Activated CD4-positive, alpha-beta T cell treated with anti-CD3 and anti-CD28 coated beads, Interleukin-2, amount 50 U/mL, for 16 hours (primary cell): ENCODE measurements at places on chromosomes 1 and 21.

- no peak for DNase-seq
These were observed 115.3 kb downstream of the CYYR1 start for GRCh38 chr21:26457817-26458216.

DNA sequence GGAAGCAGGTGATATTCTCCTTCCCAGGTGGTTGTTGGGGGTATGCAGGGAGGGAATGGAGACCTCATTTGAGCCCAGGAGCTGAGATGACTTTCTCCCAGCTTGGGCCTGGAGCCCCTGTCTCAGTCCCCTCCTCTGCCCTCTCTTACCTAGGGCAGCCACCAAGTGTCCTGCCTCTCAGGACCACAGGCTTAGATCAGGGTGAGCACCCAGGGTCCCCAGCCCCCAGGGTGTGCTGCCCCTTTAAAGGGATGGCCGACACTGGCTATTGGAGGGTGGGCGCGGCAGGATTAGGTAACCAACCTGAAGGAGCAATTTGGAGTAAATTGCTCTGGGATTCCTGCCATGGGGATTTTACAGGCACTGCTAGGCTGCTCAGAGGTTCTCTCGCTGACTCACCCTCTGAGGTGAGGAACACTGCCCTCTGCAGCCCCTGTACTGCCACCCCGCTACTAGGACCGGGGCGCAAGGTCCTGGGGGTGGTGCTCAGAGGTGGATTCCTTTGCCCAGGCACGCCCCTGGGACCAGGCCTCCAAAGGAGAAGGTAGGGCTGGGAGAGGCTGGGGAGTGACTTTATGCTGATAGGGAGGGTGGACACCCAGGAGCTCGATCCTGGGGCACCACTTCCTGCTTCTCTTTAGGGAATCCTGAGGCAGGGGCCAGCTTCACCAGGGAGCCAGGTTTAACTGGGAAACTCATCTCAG lies 1.5 kb downstream of the RPS6KA1 start:
- no peak for DNase-seq

DNA sequence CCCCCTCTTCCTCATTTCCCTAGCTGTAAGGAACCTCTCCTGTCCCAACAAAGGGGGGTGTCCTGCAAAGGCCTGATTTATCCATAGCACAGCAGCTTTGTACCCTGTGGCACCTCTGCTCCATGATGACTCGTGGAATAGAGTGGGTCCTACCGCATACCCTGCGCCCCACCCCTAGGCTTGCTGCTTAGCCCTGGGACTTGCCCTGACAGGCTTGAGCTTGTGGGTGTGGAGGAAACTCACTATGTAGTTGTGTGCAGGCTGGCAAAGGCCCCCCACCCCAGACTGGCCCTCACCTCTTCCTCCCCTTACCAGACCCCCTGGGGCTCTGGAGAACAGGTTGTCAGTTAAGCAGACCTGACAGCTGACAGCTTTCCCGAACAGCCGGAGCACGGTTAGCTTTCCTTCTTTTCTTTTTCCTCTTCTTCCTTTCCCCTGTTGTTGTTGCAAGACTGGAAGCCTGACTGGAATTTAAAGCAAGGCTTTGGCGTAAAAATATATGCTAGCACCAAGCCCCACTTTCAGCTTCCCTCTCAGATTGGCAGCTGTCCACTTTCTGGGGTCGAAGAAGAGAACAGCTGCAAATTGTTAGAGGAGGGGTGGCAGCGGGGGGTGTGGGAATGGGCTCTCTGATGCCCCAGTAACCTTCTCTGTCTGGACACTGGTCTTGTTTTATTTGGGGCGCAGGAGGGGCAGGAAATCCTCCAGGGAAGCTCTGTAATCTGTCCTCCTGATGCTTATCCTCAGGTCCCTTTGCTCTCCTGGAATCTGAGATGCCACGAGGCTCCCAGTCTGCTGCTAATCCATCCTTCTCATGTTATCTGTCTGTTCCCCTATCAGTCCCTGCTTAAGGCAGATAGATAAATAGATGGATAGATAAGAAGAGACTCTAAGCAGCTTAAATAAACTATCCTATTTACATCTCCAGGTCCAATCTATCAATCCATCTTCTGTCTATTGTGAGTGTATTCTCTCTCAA lies 134.6 kb downstream of the BRINP2 start:
- DNase-seq: no peak

- DNase-seq: no peak
These were observed 397.0 kb upstream of the ADAMTS5 start for GRCh38 chr21:27363719-27364477.

DNA sequence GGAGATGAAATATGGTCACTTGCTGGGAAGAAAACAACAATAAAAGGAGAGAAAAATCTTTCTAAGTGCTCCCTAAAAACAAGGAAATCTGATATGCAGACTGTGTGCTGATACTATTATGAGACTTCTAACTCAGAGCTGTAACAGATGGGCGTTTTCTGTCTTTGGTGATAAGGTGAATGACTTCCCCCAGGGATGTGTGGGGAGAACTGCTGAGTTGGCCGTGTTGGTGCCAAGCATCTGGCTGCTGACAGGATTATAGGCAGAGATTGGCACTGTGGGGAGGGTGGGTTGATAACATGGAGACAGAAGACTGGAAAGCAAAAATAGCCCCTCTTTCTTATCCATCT lies 438.5 kb upstream of the PLXNA2 start:
- DNase-seq: no peak

- DNase-seq: peak; percentile 48
These were observed 1.3 kb downstream of the USF1 start for GRCh38 chr1:161044535-161044907.

DNA sequence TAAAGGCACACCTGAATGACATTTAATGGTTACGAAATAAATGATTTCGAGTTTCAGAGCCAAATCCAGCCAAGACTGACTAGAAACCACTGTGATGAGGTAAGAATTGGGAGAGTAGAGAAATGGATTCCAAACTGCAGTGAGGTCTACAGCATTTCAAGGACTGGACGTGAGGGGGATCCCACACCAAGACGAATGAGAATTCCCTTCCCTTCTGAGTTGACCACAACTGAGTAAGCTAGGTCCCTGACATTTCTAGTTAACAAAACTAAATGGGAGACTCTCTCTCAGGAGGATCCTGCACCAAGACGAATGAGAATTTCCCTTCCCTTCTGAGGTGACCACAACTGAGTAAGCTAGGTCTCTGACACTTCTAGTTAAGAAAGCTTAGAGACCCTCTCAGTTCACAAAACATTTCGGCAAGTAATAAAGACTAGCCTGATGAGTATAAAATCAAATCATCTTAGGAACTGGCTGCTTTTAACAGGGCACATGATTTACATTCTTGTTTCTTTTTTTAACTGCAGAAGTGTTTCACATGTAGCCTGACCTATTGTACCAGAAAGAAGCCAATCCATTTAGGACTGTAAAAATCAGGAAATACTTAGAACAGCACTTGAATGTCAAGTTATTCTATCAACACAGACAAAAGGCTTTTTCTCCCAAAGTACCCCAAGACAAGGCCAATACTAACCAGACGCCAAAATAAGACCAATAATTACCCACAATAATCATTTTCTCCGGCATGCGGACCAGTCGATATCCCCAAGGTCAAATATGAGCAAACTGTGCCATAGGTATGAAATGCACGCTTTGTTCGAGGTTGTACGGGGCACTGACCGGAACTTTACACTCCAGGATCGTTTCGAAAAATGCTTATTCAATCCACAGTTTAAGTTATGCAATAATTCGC lies 1.4 kb upstream of the SPATA1 start:
- DNase-seq: peak; percentile 20

- no peak for DNase-seq
These were observed 257.2 kb downstream of the LRRC7 start for GRCh38 chr1:69824932-69825331.

- no peak for DNase-seq
These were observed 1.8 kb upstream of the WNT3A start for GRCh38 chr1:228004856-228005462.

DNA sequence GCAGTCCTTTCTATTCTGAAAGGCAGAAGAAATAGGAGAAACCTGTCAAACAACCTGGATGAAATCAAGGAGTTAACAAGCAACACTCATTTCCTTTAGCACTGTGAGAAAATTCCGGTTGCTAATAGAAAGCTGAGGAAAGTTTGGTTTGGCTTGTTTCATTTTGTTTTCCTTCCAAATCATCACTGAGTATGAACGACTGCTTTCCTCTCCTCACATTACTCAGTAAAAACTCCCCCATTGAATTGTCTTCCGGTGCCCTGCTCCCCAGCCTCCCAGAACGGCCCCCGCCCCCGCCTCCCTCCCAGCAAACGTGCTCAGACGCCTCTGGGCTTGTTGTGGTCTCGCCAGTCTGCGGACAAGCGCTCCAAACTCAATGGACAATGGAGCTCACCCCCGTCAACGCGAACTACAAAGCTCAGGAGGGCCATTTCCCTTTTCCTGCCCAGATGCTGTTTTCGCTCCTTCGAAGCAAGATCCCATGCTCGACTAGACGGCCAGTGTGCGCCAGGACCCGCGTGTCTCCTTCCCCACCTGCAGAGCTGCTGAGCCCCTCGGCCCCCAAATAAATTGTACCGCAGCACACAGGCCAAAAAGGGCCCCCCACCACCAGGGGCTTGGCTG lies 747 bp downstream of the STX6 start:
- peak; percentile 74 for DNase-seq

GRCh38 chr1:114627107-114627506 lies 42.7 kb downstream of the DENND2C start:
- DNase-seq: no peak

- DNase-seq: peak; percentile 62
These were observed 100.2 kb upstream of the COG2 start for GRCh38 chr1:230542054-230542453.

DNA sequence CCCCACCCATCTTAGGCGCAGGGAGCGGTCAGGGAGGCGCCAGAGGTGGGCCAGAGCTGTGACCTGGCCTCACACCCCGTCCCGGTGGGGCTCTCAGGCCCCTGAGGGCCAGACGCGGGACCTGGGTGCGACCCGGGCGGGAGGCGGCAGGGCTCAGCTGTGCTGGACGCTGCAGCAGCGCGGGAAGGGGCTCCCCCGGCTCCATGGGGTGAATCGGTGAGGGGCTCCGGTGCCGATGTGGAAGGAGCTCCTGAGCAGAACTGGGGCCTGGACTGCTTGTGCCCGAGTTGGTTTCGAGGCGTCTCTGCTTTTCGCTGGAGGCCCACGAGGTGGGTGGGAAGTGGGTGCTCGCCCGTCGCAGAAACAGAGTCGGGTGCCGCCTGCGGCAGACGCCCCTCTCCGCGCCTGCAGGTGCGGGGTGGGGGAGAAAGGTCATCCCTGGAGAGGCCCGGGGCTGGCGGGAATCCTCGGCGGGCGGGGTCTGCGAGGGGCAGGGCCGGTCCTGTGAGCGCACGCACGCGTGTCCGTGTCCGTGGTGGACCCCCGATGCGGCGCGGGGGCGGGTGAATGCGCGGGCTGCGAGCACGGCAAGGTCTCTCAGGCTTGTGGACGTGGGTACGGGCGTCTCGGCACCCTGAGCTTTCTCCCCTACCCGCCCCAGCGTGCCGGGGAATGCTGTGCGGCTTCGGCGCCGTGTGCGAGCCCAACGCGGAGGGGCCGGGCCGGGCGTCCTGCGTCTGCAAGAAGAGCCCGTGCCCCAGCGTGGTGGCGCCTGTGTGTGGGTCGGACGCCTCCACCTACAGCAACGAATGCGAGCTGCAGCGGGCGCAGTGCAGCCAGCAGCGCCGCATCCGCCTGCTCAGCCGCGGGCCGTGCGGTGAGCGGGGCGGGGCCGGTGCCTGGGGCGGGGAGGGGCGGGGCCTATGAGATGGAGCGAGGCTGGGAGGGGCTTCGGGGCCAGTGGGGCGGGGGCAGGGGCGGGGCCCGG lies 20.4 kb downstream of the AGRN start:
- DNase-seq: peak; percentile 86

DNA sequence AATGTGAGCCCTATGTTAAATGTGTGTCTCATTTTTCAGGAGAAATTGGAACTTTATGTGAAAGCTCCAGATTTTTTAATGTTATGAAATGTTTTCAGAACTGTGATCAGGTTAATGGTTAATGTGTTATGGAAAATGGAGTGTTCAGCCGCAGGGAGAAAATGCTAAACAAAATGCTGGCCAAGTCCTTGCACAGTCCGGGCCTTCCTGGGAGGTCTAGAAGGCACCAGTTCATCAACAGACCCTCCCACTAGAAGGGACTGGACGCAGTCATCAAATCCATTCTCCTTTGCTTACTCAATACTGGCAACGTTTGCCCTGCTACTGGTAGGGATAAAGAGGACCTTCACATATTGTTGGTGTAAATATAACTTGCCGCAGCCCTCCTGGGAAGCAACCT lies 43.4 kb downstream of the VWA5B1 start:
- DNase-seq: no peak

DNA sequence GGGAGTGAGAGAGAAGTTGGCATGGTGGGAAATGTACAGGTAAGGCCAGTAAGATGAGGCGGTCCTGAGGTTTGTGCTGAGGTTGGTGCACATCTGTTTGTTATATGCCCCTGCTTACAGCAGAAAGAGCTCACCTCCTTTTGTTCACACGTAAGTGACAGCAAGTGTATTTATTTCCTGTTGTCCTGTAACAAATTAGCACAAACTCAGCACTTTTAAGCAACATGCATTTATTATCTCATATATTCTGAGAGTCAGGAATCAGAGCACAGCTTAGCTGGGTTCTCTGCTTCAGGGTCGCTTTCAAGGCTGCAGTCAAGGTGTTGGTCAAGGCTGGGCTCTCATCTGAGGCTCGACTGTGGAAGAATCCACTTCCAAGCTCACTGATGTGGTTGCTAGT lies 45.8 kb downstream of the TENT5C start:
- no peak for DNase-seq

- no peak for DNase-seq
These were observed 123.8 kb downstream of the BARHL2 start for GRCh38 chr1:90593312-90593711.

DNA sequence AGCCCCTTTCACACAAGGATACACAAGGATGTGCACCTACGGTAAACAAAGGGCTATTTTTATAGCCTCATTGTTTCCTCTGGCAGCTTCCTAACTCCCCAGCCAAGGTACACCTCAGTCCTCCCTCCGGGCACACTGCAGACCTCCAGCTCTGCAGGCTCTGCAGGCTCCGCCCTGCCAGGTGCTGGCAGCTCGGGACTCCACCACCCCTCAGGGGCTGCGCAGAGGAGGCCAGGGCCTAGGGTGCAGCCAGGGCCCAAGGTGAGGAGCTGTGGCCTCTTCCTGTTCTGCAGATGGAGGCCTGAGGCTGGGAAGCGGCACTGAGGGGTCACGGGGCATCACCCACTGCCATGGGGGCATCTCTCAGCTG lies 19.8 kb upstream of the CLSTN1 start:
- no peak for DNase-seq

GRCh38 chr1:59580257-59580656 lies 234.5 kb upstream of the HOOK1 start:
- no peak for DNase-seq

DNA sequence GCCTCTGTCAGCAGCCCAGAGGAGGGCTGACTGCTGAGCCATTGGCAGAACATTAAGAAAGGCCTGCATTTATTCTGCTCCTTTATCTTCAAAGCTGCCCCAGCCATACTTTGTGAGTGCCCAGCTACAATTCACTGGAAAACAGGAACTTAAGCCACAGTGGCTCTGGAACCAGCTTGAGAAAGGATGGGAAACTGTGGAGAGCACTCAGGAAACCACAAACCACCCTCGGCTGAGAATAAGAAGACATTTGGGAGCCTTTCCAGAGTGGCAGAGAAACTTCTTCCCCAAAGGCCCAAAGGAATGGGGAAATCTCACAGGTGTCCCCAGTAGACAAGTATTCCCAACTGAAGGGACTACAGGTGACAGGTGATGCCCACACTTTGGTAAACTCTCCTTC lies 1.8 kb downstream of the LAMB3 start:
- no peak for DNase-seq

- DNase-seq: no peak
These were observed 14.9 kb downstream of the SH2D1B start for GRCh38 chr1:162397039-162397448.

- no peak for DNase-seq
These were observed 83.5 kb downstream of the NPHP4 start for GRCh38 chr1:5908461-5909375.

GRCh38 chr1:69506721-69507120 lies 61.0 kb upstream of the LRRC7 start:
- no peak for DNase-seq
